ENCODE measurements at places on chromosomes 2 and 18. TPM values are rescaled to one million over a fixed set of nuclear protein-coding genes. Genes with fewer than 3 reads are reported as not detected.

DNA sequence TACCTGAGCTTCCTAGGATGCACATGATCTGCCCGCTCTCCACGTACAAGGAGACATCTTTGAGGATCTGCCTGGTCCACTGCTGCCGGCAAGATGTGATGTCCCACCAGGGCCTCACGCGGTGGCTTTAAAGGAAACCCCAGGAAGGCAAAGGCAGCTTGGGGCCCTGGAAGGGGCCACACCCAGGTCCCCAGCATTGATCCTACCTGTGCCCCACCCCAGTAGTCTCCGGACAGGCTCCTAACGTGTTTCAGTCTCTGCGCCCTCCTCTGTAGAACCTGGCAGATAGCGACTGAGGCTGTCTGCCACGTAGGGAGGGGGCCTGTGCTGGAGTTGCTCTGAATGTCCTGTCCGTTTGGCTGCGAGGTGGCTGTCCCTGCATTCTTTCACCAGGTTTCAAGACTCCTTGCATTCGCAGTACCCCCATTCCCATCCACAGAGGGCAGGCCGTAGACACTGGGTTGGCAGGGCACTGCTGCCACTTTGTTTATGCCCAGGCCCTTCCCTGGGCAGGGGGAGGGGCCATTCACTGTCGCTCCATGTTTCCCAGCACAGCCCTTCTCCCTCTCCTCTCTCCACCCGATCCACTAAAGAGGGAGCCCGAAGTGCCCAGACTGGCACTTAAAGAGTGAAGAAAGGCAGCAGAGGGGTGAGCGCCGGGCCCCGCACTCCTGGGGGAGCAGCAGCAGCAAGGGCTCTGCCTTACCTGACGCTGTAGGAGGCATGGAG is 644 bp downstream of the ABCG5 start:
- peaks cover 3% of the 10 kb centered on the region for H3K4me1 ChIP-seq
- no peak overlapping the region for H3K27ac ChIP-seq
- no peak for DNase-seq
- H3K27me3 ChIP-seq = peaks cover 45% of the 10 kb centered on the region
- no peak overlapping the region for H3K4me3 ChIP-seq

DNA sequence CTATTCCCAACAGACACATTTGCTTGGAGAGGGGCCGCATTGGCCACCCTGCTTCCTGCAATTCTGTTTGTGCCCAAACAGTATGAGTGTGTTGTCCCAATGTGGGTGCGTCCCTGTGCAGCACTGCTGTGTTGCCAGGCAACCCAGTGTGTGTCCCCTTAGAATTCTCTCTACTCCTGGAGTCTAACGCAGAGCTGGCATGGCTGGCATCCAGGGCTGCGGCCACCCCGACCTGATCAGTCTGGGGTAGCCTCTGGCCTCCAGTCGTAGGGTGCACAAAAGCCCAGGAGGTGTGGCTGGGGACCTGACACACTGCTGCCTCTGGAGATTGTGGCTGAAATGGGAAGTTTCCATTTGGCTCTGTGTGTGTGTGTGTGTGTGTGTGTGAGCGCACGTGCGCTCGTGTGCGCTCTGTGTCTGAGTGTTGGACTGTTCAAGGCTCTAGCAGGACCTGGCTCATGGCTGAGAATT is 48.0 kb downstream of the TEX44 start:
- no peaks in the 10 kb centered on the region for H3K36me3 ChIP-seq
- H3K27me3 ChIP-seq = no peaks in the 10 kb centered on the region
- H3K4me1 ChIP-seq = no peaks in the 10 kb centered on the region
- DNase-seq = no peak
- H3K4me3 ChIP-seq = no peak overlapping the region
- H3K27ac ChIP-seq = no peak overlapping the region

- H3K36me3 ChIP-seq = peaks cover 28% of the 10 kb centered on the region
- no peaks in the 10 kb centered on the region for H3K4me1 ChIP-seq
- H3K4me3 ChIP-seq = no peak overlapping the region
- H3K27ac ChIP-seq = no peak overlapping the region
- no peak for DNase-seq
Observed at GRCh38 chr2:111227716-111228141, 107.0 kb downstream of the BCL2L11 start.

The RESP18 gene
- polyA plus RNA-seq = not detected

DNA sequence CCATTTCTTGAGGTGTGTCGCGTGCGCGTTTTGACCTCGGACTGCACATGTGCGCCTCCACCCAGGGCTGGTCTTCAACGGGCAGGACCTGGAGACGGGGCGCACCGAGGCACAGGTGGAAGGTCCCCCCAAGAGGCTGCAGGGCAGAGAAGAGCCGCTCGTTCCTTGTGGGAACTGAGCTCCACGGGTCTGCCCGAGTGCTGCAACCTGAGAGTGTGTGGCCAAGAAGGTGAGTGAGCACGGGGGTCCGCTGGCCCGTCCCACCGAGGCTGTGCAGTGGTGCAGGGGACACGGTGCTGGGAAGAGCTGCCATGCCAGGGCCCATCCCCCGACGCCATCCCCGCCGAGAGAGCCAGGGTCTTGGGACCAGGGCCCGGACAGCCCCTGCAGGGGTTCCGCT is 268.3 kb downstream of the GALR1 start:
- no peaks in the 10 kb centered on the region for H3K36me3 ChIP-seq
- no peak overlapping the region for H3K4me3 ChIP-seq

DNA sequence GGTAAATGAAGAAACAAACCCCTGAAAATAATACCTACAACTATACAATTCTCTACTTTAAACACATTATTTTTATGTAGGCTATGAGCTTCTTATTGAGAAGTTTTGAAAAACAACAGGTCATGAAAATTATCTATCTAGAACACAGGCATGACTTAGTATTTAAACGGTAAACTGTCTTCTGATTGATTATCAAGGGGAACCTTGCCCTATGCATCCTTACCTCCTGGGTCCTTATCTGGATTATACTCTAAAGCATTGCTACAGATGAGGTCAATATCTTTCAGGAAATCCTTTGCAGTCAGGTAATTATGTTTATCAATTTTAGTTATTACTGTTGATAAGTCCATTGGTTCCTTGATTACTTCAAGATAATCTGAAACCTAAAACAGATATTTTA is 144.3 kb downstream of the ATAD2B start:
- H3K36me3 ChIP-seq = peaks cover 30% of the 10 kb centered on the region
- no peaks in the 10 kb centered on the region for H3K27me3 ChIP-seq
- DNase-seq = no peak
- H3K4me3 ChIP-seq = no peak overlapping the region

- no peaks in the 10 kb centered on the region for H3K27me3 ChIP-seq
- no peak for DNase-seq
- H3K4me1 ChIP-seq = no peaks in the 10 kb centered on the region
- no peaks in the 10 kb centered on the region for H3K36me3 ChIP-seq
- no peak overlapping the region for H3K27ac ChIP-seq
- no peak overlapping the region for H3K4me3 ChIP-seq
Observed at GRCh38 chr2:188085421-188085820, 206.3 kb upstream of the GULP1 start.

The PKP4 gene
- polyA plus RNA-seq = 10.9 TPM

DNA sequence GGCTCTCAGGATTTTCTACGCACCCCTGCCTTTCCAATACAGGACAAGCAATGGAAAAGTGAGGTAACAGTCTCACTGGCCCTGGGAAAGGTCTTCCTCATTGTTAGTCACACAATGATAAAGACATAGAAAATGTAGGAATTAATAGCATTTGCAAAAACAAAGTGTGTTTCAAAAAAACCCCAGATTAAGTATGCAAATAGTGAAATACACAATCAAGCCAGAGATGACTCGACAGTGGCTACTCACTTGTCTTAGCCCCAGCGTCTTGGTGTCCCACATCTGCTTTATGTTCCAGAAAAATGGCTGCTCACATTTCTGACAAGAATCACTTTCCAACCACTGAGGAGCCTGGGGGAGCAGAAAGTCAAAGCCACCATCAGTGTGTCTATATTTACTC is 47.0 kb upstream of the AP1S3 start:
- no peaks in the 10 kb centered on the region for H3K27me3 ChIP-seq
- H3K4me1 ChIP-seq = no peaks in the 10 kb centered on the region
- no peak for DNase-seq
- no peak overlapping the region for H3K4me3 ChIP-seq
- no peak overlapping the region for H3K27ac ChIP-seq

DNA sequence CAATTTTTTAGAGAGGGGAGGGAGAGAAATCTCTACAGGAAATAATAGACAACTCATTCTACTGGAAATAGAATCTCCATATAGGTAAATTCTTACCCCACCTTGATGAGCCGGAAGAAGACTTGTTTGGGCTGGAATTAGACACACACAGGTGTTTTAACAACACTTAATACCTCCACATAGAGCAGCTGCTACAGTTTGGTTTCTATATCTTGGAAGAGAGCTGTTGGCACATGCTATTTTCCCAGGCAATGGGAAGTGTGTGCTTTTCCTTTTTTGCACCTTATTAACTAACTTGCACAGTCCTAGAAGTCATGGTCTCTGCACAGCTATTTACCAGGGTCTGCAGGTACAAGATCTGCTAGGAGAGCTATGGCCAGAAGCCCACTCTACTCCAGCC is 73.7 kb downstream of the SATB2 start:
- H3K4me1 ChIP-seq = no peaks in the 10 kb centered on the region
- no peaks in the 10 kb centered on the region for H3K36me3 ChIP-seq
- no peak overlapping the region for H3K27ac ChIP-seq
- H3K4me3 ChIP-seq = no peak overlapping the region
- no peak for DNase-seq
